Regular cardiac myocyte (primary cell): ENCODE measurements at places on chromosomes 6 and 20. TPM values are rescaled to one million over a fixed set of nuclear protein-coding genes. Genes with fewer than 3 reads are reported as not detected.

Gene C6orf15
- not detected in 2 replicates for total RNA-seq

Gene TMEM200A
- total RNA-seq: 124 and 232 TPM in 2 replicates

Gene PPIL6
- total RNA-seq: 1.9 and 6.5 TPM in 2 replicates

Gene SLC17A2
- not detected in 2 replicates for total RNA-seq

Gene LAMA4
- 173 and 472 TPM in 2 replicates for total RNA-seq

Gene KIF6
- total RNA-seq: under 0.01 and 0.28 TPM in 2 replicates

Gene TRIM15
- total RNA-seq: not detected in 2 replicates

Gene SAMD3
- total RNA-seq: 26.5 and 28.8 TPM in 2 replicates

Gene DCDC2
- 1.5 and 1.7 TPM in 2 replicates for total RNA-seq

Gene SESN1
- 19.2 and 38.6 TPM in 2 replicates for total RNA-seq

Gene RTEL1
- total RNA-seq: 6.2 and 13.8 TPM in 2 replicates

Gene TSPO2
- not detected in 2 replicates for total RNA-seq

Gene TREML1
- not detected in 2 replicates for total RNA-seq
